Activated gamma-delta T cell (primary cell): ENCODE measurements at places on chromosomes 4 and X.

DNA sequence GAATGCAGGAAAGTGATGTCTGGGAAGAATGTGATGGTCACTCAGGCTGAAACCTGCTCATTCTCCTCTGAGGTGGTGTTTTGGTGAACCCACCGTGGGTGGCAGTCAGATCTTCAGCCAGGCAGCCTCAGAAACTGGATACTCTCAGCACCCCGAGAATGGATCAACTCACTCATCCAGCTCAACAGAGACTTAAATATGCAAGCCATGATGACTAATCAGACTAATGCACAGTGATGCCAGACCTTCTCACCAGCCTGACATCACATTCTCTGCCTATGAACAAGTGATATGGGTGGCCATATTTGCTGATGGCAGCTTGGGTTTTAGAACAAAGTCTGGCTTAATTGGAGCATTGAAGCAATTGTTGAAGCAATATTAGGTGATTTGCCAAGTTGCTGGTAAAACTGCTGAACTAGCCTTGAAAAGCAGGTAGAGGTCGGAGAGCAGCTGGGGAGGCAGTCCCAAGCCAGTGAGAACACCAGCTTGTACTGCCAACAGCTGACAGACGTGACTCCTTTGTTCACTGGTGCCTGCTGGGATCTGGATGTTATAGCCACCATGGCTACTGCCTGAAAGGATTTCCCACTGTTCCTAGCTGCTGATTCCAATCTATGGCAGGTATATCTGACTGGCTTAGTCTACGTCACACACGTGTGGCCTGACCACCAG, 608.1 kb downstream of the MID1IP1 start:
- no peak for DNase-seq

DNA sequence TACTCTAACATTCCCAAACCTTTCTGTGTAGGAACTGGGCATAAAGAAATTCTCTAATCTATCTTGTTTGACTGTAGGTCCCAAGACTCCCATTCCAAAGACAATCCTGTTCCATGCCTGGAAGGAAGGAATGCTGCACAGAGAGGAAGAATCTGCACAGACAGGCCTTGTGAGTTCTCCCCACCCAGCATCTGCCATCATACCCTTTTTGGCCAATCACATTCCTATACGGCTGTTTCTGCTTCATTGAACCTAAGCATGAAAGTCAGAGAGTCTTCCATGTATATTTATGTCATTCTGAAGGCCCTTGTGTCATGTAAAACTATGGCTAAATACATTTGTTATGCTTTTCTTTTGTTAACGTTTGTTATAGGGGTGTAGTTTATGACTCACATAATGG, 667.7 kb upstream of the IGFBP7 start:
- DNase-seq = no peak

GRCh38 chr4:81745050-81745449, 273.3 kb upstream of the RASGEF1B start:
- DNase-seq = no peak

- no peak for DNase-seq
These were observed 5.3 kb downstream of the CWH43 start for GRCh38 chr4:48991357-48991756.

DNA sequence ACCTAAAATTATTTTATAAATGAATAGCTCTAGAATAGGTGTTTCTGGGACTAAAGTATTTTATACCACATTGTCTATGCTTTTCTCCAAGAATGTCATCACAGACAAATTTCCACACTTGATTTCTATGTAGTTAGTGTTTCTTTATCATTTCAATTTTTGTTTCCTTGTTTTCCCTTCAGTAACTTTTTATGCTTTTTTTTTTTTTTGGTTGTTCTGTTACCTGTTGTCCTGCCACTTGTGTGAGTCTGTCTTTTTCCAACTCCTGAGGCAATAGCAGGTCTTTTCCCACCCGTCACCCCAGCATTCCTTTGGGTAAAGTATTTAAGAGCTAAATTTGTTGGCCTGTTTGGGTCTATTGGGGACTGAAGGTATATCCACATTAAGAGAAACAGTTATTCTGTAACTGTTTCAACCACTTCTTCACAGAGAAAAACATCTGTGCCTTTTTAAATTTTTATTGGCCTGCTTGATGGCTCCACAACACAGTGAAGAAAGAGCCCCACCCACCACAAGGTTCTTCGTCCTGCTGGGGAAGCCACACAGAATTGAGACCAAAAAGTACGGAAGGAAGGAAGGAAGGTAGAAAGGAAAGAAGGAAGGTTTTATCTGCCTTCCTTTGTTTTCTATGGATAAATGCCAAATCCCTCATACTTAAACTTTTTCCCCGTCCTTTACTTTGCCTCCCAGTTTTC, 17.7 kb upstream of the GPC3 start:
- DNase-seq = no peak

- no peak for DNase-seq
These were observed 667.5 kb downstream of the RAPGEF2 start for GRCh38 chr4:159770401-159770800.

GRCh38 chr4:163622379-163623035, 128.0 kb downstream of the TMA16 start:
- no peak for DNase-seq

- DNase-seq = no peak
These were observed 120.4 kb downstream of the CDKL5 start for GRCh38 chrX:18545771-18546170.

- no peak for DNase-seq
These were observed 320.4 kb upstream of the KLF3 start for GRCh38 chr4:38343608-38344007.

DNA sequence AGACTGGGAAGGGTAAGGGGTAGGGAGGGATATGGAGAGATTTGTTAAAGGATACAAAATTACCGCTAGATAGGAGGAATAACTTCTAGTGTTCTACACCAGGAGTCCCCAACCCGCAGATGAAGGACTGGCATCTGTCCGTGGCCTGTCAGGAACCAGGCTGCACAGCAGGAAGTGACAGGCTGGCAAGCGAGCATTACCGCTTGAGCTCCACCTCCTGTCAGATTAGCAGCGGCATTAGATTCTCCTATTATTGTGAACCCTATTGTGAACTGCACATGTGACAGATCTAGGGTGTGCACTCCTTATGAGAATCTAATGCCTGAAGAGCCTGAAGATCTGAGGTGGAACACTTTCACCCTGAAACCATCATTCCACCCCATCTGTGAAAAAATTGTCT, 27.9 kb upstream of the BBS7 start:
- no peak for DNase-seq

GRCh38 chr4:41060352-41061334, 153.7 kb downstream of the APBB2 start:
- DNase-seq = no peak

DNA sequence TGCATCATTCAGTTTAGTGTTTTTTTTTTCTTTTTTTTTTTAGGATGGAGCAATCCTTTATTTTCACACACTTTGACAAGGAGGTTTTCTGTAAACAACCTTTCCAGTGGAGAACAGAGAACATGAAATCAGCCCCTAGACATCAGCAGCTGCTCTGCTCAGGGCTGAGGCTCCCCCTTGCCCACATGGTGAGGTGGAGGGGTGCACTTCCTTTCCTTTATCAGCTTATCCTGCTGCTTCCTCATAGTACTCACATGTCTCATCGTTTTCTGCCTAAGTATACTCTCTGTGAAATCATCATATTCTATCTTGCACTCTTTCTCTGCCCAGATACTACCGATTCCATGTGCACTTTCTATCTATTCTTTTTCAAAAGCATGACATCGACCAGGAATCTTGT, 47.6 kb upstream of the PRSS12 start:
- no peak for DNase-seq

DNA sequence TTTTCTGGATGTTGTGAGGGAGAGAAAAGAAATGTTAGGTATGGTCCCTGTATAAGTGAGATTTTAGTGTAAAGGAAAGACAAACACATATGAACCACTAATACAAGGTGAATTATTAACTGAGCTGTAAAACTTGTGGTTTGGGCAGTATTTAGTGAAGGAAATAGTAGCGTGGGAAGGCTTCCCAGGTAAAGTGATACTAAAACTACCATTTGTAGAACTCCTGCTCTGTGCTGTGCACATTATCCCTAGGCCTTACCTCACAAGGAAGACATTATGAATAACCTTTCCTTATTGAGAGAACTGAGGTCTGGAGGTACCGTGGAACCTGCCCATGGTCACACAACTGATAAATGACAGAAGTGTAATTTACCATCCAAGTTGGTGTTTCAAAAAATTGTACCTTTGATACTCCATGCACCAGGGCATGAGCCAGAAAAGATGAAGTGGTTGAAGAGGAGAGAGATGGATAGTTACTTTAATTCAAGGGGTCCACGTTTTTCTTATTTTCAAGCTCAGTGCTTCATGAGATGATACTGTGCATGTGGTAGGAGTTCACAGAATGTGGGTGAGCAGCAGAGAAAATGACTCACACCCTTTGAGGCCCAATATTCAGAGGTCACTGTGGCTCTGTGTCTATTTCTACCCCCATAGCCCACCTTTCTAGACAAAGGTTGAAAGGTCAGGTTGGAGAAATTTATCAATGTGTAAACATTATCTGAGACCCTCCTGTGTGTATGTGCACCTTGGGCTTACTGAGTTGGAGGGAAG, 2.6 kb upstream of the VSIG4 start:
- DNase-seq = no peak

GRCh38 chr4:157643257-157643656, 422.7 kb downstream of the GRIA2 start:
- no peak for DNase-seq

GRCh38 chr4:157889788-157890187, 283.0 kb downstream of the GASK1B start:
- DNase-seq = no peak

GRCh38 chrX:9668537-9668936, 97.1 kb downstream of the GPR143 start:
- no peak for DNase-seq

GRCh38 chr4:24607334-24607733, 23.0 kb upstream of the DHX15 start:
- DNase-seq = no peak

DNA sequence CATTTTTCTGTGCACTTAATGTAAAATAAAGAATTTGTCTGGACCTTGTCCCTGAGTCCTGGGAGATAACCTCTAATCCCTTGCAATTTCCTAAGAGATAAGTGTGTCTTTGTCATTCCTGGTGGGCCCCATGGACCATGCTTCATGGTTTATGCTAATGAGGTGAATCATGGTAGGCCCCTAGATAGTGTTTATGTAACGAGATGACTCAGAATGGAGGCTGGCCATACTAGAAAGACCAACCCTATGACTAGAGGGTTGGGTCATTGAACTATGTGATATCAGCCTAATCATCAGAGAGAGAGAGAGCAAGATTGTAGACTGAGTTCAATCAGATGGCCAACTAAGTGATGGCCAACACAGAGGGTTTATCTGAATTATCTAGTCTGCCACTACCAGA, 64.2 kb upstream of the NHSL2 start:
- DNase-seq = no peak

- DNase-seq = no peak
These were observed 335.1 kb downstream of the SMARCA1 start for GRCh38 chrX:129188231-129188630.

DNA sequence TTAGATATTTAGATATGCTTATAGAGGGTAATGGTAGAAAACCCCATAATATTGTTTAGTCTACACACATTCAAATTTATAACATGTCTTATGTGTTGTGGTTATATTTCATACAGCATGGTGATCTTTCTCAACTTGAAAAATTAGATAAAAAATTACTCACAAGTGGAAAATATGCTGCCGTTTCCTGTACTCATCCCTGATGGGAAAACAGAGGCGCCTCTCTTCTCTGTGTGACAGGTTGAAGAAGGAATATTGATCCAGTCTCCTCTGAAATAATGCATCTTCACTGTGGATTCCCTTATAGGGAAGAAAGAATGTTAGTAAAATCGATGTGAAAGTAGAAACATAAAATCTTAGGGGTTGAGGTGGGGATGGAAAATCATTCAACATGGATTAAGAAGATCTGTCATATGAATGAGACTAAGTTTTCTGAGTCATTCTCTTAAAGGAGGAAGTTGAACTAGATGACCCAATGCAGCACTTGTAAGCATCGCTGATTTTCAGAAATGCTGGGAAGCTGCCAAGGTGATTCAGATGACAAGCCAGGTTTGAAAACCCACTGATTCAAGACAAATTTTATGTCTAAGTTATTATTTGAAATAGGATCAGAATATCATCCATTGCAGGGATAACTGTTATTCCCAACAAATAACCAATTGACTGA, 70.7 kb downstream of the ANKRD50 start:
- no peak for DNase-seq

DNA sequence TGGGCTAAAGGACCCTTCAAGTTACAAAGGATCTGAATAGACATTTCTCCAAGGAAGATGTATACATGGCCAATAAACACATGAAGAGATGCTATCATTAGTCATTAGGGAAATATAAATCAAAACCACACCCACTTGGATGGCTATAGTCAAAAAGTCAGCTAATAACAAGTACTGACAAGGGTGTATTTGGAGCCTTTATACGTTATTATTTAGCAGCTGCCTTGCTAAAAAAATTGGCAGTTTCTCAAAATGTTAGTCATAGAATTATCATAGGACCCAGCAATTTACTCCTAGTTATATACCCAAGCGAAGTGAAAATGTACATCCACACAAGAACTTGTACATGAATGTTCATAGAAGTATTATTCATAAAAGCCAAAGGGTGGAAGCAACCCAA, 112.7 kb upstream of the DUSP21 start:
- DNase-seq = no peak

DNA sequence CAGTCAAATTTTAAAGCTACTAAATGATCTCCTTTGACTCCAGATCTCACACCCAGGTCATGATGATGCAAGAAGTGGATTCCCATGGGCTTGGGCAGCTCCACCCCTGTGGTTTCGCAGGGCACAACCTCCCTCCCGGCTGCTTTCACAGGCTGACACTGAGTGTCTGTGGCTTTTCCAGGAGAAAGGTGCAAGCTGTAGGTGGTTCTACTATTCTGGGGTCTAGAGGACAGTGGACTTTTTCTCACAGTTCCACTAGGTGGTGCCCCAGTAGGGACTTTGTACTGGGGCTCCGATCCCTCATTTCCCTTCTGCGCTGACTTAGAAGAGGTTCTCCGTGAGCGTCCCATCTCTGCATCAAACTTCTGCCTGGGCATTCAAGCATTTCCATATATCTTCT, 845.2 kb downstream of the PCDH18 start:
- DNase-seq = no peak

GRCh38 chr4:20319825-20320612, 68.3 kb downstream of the SLIT2 start:
- no peak for DNase-seq

DNA sequence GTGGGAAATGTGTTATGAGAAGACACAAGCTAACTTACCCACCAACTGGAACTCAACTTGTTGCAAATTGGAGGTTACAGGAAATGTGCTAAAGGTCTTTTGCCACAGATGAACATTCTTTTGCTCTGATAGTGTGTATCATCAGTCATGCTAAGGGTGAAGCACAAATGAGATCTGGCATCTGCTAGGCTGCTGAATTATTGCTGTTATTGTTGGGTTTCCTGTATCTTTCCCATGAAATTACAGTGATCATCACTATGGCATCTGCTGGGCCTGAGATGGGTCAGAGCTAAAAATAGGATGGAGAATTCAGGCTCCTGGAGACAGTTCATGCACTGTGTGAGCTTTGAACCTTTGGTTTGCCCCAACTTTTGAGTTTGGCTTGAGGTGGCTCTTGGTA, 124.5 kb downstream of the NPNT start:
- DNase-seq = no peak
